ENCODE measurements at places on chromosomes 1 and 21.

GRCh38 chr1:112188611-112189010, 199.1 kb upstream of the KCND3 start:
- peak; percentile 12 for DNase-seq

GRCh38 chr1:180581635-180582039, 22.9 kb downstream of the OVAAL start:
- peak; percentile 74 for DNase-seq

DNA sequence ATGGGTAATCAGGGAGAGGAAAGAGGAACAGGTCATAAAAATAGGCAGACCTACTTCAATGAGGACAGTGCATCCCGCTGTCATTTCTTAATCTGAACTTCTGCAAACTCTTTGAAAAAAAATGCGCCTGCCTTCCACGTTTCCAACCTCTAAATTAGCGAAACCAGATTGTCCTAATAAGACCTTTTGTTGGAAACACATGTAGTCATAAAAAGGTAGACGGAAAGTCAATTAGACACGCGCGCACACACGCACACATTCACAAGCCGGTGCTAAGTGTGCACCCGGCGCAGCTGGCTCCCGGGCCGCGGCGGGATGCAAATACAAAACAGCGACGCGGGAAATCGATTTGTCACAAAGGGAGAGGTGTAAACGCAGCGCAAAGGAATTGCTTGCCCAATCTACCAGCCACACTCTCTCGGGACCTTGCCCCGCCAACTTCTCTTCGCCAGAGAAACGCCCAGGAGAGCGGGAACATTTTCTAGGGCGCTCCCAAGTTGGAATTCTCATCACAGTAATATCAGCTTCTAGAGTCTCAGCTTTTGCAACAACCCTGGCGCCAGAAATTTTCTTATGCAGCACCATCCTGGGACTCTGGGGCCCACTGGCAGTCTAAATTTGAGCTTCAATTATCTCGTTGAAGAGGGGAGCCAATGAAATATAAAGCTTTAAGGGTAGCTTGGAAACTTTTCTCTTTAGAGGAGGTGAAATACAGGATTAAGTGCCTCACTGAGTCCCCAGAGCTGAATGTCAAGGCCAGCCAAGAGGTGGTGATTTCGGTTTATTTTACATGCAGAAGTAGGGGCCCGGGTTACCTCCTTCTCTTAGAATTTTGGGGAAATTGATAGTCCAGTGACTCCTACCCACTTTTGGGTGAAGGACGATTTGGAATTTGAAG, 4.5 kb downstream of the PRRX1 start:
- peak; percentile 56 for DNase-seq

DNA sequence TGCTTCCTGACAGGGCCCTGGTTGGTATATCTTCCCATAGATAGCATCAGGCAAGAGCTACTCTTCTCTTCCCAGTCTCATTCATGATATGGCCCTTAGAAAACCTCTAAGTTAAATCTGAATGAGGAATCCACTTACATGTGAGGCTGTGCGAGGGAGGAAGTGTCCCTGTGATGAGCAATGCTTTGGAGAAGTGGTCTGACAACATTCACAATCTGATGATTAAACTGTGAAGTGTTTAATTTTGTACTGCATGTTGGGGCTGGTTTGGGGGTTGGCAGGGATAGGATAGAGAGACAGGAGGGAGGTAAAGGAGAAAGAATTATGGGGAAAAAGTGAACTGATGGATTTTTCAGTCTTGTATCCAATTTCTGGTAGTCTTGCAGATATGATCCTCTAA, 421.2 kb upstream of the DAB1 start:
- peak; percentile 69 for DNase-seq

DNA sequence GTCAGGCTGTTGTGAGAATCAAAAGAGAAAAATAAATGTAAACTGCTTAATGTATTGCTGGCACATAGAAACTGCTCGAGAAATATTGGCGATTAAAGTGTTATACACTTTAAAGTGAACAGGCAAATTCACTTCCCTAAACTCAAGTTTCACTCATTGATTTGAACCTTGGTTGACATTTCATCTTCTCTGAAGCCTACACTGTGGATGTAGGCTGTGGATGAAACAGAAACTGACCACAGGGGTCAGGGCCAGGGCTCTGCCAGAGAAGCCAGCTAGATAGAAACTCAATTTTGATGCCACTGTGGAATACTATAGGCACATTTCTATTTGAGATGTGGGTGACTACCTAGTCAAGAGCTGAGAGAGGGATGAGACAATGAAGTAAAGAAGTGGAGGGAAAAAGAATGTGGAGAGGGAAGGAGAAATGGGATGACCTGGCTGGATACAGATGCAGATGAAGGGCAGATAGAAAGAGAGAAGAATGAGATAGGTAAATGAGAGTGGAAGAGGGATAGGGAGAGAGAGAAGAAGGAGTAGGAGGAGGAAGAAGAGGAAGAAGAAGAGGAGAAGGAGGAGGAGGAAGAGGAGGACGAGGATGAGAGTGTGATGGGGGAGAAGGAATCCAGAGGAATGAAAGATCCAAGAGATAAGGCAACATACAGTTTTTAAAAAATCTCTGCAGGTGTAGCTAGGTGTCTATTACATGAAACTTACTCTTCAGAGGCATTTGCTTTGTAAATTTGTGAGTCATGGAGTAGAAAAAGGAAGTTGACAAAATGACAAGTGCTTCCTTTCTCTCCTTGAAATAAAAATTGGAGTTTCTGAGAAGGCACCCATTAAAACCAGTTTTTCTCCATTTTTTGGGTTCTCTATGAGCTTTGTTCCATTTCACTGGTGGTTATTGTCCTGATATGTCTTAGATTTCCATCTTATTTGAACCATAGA, 17.4 kb upstream of the CD1D start:
- no peak for DNase-seq

DNA sequence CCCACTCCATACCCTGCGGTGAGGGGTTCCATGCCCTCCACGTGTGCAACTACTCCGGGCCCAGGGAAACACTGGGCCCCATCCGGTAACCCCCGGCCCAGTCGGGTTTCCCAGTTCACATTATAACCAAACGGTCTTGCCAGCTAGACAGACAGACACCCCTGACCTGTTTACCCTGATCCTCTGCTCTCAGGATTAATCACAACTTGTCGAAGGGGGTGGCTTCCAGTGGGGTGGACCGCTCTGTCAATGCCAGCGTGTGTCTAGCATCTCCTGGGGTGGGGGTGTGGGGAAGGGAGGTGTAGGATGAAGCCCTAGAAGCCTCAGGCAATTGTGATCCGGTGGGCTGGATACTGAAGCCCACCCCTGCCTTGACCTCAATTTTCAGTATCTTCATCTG, 4.6 kb upstream of the OLIG2 start:
- no peak for DNase-seq

- no peak for DNase-seq
Measured at GRCh38 chr21:17699524-17700189, 87.0 kb upstream of the BTG3 start.

DNA sequence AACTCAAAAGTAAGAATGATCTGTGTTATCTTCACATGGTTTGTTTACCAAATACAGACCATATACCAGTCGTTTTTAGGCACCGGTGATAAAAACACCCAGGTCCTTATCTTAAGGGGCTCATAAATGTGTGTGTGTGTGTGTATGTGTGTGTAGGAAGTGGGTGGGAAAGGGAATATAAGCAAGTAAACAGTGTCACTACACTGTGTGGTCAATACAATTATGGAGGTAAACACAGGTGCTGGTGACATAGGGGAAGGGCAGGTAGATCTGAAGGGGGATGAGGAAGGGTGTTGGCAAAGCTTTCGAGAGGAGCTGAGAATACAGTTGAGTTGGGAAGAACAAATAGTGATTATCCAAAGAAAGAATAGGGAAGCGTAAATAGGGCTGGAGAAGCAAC, 19.1 kb upstream of the MRPS6 start:
- DNase-seq, result no peak

DNA sequence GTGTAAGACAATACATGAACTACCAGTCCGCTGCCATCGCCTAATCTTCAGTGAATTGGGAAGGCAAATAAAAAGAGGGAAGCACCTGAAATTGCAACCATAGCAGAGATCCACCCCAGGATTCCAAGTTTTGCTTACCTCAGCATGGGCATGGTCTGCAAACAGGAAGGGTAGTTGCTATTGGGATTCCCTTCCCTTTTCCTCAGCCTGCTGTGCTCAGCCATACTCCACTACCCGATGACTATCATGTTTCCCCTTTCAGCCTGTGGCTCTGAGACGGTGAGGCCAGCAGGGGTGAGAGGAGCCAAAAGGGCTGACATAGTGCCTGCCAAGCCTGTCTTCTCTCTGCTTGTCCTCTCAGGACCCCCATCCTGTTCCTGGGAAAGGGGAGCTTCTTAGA, 64.2 kb downstream of the GPR137B start:
- DNase-seq, result no peak

DNA sequence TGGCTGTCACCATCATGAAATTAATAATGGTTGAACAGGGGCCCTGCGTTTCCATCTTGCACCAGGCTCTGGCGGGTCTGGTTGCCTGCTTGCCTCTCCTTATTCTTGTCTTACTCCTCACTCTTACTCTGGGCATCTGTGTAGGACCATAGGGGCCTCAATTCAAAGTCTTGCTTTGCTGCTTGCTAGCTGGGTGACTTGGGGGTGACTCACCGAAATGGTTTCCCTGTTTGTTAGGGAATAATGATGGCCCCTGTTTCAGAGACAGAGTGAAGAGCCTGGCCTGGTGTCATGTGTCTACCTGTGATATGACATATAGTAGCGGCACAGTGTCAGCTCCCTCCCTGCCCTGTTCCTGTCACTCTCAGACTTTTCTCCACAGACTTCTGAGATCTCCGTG, 24.6 kb downstream of the KCNC4 start:
- peak; percentile 39 for DNase-seq
